Glutamatergic neuron (in vitro differentiated cells): ENCODE measurements at places on chromosomes 6 and 20. TPM values are rescaled to one million over a fixed set of nuclear protein-coding genes. Genes with fewer than 3 reads are reported as not detected.

The GTSF1L gene
- not detected for total RNA-seq

The C6orf163 gene
- total RNA-seq, result 8.2 TPM

The CLIC1 gene
- total RNA-seq, result 310 TPM

The DOK5 gene
- 30.8 TPM for total RNA-seq

The ALDH8A1 gene
- total RNA-seq, result 1.8 TPM

The TCF19 gene
- 5.8 TPM for total RNA-seq

The PLCB4 gene
- 28.9 TPM for total RNA-seq

The RCAN2 gene
- total RNA-seq, result 21.6 TPM

The MSH5 gene
- 25.7 TPM for total RNA-seq

The PLG gene
- not detected for total RNA-seq

The HAO1 gene
- total RNA-seq, result not detected

DNA sequence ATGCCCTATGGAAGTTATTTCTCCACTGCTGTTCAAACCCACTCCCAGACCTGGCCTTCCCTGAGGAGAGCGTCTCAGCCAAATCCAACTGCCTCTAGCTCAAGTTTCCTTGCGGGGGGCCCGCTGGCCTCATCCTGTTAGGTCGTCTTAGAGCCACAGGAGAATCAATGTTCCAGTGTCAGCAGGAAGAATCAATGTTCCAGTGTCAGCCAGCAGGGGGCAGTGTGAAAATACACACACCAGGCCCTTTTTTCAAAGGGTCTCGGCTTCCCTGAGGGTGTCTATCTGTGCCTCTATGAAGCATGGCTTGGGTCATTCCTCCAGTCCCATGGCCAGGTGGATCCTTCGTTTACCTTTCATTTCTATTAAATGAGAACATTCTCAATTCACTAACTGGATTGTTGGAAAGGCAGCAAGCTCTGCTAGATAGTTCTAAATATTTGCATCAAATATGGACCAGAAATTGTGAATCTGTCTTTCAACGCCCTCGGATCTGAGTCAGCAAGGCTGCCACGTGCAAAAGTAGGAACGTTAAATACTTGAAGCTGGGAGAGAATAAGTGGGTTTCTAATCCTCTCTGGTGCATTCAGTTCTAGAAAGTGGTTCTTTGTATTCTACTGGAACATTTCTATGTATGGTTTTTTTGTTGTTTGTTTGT lies 19.2 kb downstream of the PRND start:
- DNase-seq, result peak; percentile 79

- DNase-seq, result no peak
Measured at GRCh38 chr6:111445861-111446267, 37.2 kb downstream of the REV3L start.

DNA sequence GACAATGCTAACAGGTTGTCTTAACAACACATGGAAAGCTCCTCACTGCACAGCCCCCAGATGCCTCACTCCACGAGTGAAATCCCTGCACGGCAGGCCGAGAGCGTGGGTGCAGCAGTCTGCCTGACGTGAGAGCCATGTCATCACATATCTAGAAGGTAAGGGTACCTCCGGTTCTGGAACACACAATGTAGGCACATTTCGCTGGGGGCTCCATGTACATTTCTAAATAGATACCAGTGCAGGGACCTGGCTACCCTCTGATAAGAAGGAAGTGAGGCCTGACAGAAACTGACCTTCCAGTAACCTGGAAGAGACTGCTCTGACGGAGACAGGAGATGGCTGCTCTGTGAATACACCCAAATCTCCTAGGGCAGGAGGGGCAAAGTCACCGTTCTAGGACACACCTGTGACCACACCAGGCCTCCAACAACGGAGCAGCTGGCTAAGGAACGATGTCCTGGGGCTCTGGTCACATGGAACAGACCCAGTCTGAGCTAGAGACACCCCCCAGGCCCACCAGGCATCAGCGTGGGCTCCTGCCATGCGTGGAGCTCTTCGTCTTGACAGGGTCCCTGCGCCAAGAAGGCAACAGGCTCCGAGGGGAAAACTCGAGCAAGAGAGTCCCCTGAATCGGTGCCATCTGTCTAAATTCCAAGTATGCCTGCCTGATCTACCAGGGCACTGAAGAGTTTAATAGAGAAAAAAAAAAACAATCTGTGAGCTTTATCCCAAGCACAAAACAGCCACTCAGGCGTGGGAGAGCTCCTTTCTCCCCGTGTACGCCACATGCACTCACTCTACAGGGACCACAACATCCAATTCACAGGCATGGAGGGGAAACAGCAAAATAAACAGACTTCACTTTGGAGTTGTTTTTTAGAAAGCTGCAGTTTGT lies 27.5 kb downstream of the RNASET2 start:
- no peak for DNase-seq

DNA sequence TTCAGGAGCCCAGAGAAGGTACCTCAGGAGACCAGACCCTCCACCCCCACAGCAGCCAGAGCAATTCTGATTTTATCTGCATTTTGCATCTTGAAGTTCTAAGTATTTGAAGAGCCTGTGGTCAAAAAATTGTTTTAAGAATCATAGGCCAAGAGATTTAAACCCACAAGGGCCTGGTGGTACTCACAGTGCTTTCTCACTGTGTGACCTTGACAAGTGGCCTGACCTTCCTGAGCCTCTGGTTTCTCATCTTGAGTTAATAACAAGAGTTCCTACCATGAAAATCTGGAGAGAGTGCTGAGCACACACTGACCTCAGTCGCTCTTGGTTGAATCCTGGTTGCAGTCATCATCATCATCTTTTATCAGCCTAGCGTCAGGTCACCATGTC lies 45.4 kb upstream of the ID1 start:
- DNase-seq, result no peak

DNA sequence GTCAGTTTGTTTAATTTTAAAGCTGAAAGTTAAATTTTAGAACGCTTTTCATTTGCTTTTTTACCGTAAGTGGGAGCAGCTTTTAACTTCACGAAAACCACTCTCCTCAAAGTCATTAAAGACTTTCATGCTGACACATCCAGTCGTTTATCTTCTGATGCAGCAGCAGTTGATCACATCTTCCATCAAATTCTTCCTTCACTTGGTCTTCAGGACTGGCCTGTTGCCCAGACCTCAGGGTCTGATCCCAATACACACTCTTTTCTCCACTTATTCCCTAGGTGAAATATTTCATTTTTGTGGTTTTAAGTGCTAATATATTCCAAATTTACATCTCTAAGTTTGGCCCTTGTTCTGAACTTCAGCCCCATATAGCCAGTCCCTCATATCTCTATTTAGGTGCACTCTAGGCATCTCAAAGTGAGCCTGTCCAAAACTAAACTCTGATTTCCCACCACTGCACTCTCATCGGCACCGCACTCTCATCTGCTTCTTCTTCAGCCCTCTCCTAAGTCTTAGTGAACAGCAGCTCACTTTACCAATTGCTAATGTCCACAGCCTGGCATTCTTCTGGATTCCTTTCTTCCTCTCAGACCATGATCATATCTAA lies 20.4 kb downstream of the AFDN start:
- DNase-seq, result no peak

GRCh38 chr20:50272724-50273446 lies 82.3 kb downstream of the CEBPB start:
- DNase-seq, result peak; percentile 65

- DNase-seq, result no peak
Measured at GRCh38 chr6:160077526-160077925, 44.1 kb upstream of the SLC22A1 start.

DNA sequence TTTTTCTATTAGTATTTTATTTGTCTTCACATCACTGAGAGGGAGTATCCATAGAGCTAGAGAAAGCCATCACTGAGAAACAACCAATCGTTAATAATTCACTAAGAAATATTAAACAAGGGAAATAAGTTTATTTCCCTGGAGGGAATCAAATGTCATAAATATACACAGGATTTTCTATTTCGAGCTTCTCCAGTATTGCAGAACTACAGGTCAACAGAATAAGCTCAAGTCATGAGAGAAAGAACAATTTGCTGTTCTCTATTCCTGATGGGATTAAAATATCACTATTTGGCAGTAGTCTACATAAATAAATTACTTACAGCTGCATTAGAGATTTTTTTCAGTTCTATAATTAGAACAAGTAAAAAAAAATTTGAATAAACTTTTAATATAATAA lies 2.2 kb upstream of the FAM162B start:
- DNase-seq, result no peak

- DNase-seq, result no peak
Measured at GRCh38 chr20:34175879-34176278, 63.8 kb upstream of the EIF2S2 start.

DNA sequence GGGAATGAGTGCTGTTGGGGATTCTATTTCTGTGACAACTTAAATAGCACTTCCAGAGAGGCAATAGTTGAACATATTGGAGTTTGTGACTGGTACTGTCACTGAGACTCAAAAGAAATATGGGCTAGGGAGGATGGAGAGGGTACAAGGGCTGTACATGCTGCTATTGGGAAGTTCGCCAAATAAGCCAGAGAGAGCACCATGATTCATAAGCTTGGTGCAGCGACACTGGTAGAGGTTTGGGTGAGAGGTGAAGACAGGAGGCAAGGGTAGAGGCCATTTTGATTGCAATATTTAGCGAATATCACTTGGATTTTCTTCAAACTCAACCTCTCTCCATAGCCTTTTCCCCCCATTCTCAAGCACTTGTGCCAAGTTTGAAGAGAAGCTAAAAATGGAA lies 214.3 kb downstream of the OGFRL1 start:
- no peak for DNase-seq

- DNase-seq, result no peak
Measured at GRCh38 chr6:38504996-38505395, 134.7 kb downstream of the BTBD9 start.

DNA sequence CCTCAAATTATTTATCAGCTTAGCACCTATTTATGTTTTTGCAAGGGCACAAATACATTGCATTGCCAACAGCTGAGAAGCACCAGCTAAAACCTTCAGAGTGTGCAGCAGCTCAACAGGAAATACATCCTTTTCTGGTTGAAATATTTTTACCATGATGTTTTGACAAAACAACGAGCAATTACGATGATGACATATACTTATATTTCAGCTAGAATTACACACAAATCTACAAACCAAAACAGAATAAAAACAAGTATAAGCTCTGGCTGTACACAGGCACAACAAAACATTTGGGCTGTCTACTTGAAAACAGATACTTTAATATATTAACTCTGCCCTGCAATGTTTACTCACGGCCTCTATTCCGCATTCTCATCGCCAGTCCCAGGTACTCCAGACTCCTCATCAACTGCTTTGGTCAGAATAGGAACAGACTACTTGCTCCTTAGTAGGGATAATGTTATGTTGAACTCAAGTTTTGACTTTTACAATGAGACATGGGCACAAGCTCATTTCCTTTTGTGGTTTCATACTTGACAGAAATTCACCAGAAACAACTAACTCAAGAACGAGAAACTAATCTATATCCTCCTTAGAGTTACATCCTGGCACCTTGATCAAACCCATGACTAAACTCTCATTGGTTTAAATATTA lies 377.6 kb downstream of the ESR1 start:
- DNase-seq, result no peak

DNA sequence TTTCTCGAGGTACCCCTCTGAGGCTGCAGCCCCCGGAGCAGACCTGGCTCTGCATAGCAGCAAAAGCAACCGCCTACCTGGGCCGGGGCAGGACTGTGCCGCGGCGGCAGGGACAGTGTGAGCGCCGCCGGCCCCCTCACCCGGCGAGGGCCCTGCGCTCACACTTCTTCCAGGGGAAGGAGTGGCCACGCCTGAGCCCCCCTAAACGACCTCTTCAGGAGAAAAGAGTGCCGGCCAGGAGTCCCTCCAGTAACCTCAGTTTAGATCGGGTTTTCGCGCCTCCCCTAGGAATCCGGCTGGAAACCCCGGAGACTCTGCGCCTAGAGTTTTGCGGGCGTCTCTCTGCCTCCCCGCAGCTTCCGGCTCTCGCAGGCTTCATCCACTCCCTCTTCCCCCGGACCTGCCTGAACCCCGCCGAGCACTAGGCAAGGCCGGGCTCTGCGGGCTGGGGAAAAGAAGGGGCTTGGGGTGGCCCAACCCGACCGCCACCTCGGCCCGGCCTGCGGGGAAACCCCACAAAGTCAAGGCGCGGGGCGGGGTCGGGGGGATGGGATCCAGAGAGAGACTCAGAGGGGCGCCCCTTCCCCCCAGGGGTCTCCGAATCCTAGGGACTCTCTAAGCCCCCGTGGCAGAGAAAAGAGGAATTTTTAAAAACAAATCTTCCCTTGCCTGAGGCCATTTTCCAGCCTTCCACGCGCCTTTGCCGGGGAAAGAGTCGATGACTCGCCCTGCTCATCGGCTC lies 558 bp downstream of the LINC00237 start:
- DNase-seq, result peak; percentile 40

DNA sequence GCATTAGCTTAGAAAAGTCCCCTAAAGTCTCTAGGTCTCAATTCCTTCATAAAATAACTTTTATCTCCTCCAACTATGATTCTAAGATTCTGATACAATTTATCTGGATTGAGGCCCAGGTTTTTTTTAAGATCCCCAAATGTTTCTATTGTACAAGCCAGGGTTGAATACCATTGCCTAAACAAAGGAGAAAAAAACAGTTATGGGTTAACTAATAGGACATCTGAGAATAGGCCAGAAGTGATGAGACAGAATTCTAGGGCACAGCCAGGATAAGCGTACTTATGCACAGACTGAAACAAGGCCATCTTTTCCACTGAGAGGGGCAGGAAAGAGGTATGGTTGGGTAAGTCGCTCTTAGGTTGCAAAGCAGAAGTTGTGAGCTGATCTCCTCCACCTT lies 26.4 kb downstream of the EPB41L2 start:
- DNase-seq, result no peak

- DNase-seq, result no peak
Measured at GRCh38 chr6:134678436-134678889, 271.4 kb downstream of the ALDH8A1 start.

DNA sequence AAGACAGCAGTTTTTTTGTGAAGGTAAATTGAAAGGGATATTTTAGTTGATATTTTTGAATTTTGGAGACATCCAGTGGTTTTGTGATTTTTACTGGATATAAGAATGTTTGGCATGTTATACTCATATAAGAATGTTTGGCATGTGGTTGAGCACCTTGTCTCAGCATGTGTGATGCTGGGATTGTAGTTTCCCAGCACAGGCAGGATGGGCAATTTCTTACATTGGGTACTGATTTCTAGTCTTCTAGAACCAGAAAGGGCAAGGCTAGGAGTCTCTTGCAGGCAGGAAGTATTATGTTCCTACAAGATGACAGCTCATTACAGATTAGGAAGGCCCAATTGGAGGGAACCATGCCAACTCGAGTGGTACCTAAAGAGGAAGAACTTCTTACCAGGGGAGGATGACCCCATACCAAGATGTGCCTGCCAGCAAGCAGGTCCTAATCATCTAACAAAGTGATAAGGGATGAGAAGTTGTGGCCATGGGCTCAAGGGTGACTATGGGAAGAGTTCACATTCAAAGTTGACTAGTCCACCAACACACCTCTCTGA lies 377.8 kb downstream of the UTRN start:
- no peak for DNase-seq

GRCh38 chr20:57038608-57039440 lies 227.6 kb downstream of the BMP7 start:
- DNase-seq, result no peak

DNA sequence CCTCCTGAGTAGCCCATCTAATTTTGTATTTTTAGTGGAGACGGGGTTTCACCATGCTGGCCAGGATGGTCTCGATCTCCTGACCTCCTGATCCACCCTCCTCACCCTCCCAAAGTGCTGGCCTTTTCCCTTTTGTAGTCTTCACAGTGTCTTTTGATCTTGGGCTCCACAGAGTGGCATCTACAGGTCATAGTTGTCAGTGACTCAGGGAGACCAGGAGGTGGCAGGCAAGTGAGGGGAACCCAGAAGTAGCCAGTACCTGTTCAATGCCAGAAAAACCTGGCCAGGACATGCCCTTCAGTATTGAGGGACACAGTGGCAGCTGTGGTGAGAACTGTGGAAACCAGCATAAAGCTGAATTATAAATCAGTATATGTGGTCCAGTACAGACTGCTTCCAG lies 19.6 kb downstream of the RPP21 start:
- no peak for DNase-seq

GRCh38 chr6:48377115-48377514 lies 266.1 kb upstream of the PTCHD4 start:
- no peak for DNase-seq
